Posterior cingulate gyrus (tissue), 11 donors: ENCODE measurements at places on chromosomes 6 and 20.

DNA sequence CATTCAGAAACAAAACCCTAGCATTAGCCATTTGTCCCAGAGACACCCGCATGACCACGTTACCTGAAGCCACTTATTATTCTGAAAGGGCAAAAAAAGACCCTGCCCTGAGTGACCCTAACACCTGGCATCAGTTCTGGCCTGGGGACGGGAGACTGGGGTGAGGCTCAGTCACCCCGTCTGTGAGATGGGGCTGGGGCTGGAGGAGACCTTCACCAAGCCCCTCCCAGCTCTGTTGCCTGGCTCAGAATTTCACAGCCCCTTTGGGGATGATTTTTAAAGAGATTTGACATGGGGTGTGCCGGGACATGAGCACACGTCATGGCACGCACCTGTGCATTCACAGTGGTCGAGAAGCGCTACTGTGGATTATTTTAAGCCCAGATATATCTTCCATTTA lies 1.4 kb upstream of the BPIFB6 start:
- DNase-seq = no peak

GRCh38 chr6:121791396-121792315 lies 356.2 kb downstream of the GJA1 start:
- no peak for DNase-seq

DNA sequence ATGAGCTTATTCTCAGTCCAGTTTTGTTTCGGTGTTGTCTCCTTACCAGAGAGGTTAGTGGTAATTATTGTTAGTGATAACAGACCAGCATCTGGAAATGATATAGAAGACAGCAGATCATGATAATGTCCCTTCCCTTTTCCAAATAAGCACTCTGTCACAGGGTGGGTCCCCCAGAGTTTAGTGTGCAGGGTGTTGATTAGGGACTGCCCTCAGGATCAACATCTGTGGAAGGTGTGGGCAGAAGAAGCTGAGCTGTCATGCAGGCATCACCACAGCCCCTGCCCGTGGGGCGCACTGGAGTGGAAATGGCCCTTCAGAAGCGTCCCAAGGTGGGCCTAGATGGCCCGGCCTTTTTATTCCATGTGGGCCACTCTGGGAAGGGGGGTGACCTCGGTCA lies 67.6 kb upstream of the DTNBP1 start:
- DNase-seq = no peak

DNA sequence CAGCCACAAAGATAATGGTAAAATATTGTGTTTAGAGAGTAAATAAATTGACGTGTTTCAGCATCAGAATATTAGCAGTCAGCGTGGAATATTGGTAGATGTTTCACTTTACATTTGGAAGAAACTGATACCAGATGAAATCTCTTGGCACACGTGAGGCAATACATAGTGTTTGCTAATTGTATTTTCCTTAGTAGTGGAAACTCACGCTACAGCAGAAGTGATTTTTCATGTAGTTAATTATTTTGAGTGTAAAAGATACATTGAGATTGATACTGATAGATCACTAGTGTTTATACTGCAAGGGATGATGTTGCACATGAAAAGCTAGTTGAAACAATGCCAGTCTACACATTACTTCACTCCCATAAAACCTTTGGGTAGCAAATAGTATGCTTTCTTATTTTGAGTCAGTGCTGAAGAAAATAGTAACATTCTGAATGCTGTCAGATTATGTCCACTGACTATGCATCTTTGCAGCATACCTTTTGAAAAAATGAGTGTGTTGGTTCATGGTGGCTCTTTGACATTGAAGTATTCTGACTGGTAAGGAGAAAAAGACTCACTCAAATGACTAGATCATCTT lies 59.3 kb downstream of the CD2AP start:
- no peak for DNase-seq

GRCh38 chr20:48460681-48461080 lies 367.1 kb downstream of the PREX1 start:
- no peak for DNase-seq

- DNase-seq = no peak
These were observed 9.9 kb downstream of the ZSWIM3 start for GRCh38 chr20:45867136-45867818.

DNA sequence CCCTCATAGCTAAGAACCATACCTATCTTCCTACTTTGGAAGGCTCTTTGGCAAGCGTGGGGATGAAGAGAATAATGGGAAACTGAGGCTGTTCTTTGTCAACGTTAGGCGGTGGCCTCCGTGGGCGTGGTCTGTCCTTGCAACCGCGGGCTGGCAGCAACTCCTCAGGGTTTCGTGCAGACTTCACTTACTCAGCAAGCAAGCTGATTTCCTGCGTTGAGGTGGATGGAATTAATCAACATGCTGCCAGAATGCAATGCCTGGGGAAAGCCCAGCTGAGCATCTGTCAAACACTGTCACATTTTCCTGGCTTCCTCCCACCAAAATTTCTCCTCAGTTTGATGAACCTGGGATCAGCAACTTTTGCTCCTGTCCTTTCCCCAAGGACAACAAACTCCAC lies 9.2 kb upstream of the IL17F start:
- no peak for DNase-seq

DNA sequence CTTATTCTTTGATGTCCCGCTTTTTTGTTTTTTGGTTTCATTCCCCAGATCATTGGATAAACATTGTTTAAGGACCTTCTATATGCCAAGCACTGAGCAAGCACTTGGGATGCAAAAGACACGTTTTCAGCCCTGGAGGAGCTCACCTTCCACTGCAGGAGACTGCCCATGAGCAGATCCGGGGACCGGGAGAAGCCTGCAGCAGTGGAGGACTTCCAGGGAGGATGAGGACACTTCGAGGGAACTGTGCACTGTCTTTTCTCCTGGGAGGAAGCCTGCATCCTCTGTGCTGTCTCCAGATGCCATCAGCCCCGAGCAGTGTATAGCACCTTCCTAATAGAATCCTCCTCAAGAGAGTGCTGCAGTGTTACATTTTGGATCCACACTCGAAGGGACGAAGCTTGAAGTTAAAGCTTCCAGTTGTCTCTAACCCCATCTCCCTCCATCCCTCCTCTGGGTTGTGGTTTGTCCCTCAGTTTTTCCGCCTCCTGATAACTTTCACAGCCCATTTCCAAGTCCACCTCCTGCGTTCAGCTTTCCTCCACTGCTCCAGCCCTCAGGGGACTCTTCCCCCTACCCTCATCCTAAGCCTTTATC lies 5.8 kb upstream of the KCNG1 start:
- DNase-seq = no peak

- DNase-seq = no peak
These were observed 1.0 kb upstream of the RBM24 start for GRCh38 chr6:17280138-17280537.

DNA sequence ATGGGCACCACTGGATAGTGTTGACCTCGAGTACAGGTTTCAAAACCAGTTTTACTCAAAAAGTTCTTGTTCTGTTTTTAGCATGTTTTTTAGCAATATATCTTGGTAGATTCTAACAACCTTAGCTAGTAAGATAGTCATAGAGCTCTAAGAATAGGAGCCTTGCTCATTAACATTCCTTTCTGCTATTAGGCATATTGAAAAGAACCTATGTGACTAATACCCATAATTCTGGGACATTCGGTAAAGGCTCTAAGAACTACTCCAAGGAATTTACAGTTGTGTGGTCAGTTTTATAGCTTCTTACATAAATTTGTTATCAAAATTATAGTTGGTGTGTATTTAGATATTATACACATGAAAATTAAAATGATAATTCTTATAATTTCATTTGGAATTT lies 11.6 kb downstream of the SLC9A8 start:
- DNase-seq = no peak

GRCh38 chr6:163485388-163485851 lies 70.9 kb downstream of the QKI start:
- DNase-seq = no peak

DNA sequence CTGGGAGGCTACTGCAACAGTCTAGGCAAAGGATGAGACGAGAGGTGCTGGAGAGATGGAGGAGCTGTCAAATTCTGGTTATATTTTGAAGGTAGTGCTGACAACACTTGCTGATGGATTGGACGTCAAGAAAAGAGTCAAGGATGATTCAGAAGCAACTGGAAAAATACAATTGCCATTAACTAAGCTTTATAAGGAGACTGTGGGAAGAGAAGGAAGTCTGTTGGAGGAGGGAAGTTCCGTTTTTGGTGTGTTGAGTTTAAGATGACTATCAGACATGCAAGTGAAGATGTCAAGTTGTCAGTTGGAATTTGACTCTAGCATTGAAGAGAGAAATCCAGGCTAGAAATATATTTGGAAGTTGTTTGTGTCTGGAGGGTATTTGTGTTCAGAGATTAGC lies 358.1 kb downstream of the RNGTT start:
- DNase-seq = no peak

DNA sequence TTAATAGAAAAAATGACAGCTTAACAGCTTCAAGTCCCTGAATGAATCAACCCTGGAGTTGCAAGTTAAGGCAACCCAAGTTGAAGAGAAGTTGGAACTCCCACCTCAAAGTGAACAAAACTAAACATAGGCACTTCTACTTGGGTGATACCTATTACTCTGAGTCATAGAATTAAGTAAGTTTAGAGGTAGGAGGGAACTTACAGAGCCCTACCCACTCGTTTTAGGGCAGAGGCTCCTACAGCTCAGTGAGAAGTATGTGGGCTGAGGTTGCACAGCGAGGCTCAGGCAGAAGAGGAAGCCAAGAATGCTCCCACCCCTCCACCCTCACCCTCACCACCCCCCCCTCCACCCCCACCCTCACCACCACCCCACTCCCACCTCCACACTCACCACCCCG lies 42.2 kb downstream of the NFATC2 start:
- no peak for DNase-seq
